ENCODE measurements at places on chromosomes 12 and 14.

DNA sequence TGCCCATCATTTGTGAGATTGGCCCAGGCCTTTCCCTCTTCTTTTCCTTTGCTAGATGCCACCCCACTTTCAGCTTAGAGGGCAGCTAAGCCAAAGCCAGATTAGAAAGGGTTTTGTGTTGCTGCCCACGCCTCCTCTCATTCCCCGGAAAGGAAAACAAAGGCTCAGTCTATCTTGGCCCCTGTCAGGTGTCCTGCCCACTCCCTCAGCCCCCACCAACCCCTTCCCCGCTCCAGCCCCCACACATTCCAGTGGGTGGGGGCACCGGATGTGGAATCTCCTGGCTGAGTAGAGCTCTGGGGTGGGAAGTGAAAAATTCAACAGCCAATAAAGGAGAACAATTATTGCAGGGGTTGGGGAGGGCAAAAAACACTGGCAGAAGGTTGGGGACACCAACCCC, 2.2 kb downstream of the BLOC1S1 start:
- no peak for DNase-seq

- no peak for DNase-seq
Observed at GRCh38 chr12:57185906-57186508, 30.6 kb upstream of the NXPH4 start.

DNA sequence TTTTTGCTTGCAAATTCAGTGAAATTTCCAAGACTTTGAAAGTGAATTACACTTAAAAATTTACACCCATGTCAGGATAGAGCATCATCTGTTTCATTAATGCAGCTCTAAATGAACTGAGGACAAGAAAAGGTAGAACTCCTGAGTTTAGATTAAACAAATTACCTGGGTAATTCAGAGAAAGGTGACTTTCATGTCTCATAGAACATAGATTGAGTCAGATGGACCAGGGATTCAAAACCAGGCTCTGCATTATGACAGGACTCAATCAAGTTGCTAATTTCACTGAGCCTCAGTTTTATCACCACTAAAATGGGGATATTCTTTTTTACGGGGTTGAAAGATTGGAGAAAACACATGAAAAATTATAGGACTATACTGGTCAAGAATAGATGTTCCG, 4.5 kb downstream of the ARHGDIB start:
- DNase-seq, result no peak

- no peak for DNase-seq
Observed at GRCh38 chr12:92096346-92097136, 49.1 kb downstream of the BTG1 start.

- DNase-seq, result no peak
Observed at GRCh38 chr14:38297681-38298080, 41.8 kb upstream of the CLEC14A start.

DNA sequence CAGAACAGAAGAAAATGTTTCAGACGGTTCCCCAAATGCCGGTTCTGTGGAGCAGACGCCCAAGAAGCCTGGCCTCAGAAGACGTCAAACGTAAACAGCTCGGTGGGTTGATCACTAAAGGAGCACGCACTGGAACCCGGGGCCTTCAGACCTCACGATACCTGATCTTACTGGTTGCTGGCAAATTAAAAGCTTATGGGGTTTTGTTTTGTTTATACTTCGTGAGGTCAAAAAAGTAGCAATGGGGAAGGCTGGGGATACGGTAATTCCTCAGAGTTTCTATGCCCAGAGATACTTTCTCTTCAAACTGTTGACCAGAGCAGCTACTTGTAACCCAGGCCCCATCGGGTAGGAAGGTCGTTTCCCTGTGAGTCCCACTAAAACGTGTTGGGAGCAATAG, 1.7 kb downstream of the CDKN1B start:
- no peak for DNase-seq

GRCh38 chr12:31736472-31736871, 7.7 kb upstream of the AMN1 start:
- peak; percentile 49 for DNase-seq

DNA sequence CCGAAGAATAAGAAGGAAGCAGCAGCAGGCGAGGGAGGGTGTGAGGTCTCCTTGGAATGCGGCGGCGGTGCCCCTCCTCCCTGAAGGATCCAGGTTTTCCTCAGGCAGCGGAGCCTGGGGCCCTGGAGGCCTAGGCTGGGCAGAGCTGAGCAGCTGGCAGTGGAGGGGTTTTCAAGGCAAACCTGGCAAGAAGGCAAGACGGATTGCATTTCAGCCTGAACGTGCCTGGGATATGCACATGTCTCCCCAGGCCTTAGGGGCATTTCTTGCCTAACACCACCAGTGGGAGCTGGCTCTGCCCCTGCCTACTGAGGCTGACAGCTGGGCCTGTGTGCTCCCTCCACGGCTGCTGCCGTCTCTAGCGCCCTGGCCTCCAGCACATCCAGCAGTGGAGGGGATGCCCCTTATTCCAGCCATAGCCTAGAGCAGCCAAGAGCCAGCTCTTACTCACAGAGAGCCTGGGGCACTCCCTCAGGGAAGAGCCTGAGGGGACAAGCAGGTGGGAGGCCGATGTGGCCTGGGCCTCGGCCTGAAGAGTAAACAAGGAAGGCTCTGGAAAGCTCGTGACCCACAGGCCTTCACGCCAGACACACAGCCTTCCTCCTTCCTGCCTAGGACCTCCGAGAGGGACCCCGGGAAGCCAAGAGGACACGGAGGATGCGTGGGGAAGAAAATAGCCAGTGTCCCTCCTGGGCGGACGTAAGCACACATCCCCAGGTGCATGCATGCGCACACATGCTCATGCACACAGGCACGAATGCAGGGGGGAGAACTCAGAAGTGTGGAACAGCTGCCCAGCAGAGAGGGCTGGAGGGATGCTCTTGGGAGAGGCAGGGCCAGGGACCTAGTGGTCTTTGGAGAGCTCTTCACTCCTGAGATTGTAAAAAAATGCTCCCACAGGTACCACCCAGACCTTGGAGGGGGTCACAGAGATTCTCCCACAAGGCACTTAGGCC, 23.0 kb upstream of the EIF2B2 start:
- no peak for DNase-seq

DNA sequence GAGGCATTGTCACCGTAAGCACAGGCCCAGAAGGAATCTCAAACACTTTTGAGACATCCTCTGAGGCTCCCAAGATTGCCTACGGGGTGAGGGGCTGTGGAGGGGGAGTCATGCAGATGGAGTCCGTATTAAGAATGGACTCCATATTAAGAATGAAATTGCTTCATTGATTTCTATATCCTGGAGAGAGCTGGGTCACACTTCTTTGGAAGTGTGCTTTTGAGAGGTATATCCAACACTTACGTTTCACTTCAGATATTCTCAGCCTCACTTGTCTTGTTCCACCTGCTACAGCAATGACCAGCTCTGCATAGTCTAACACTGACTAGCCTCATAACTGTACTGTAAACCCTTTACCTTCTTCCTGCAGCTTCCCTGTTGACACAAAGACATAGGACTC, 62.6 kb upstream of the ARHGAP5 start:
- DNase-seq, result no peak

GRCh38 chr14:30272848-30273832, 285.8 kb upstream of the G2E3 start:
- DNase-seq, result no peak

GRCh38 chr14:101814934-101815333, 53.4 kb downstream of the PPP2R5C start:
- DNase-seq, result no peak

- no peak for DNase-seq
Observed at GRCh38 chr12:76568130-76568529, 8.6 kb upstream of the OSBPL8 start.

Data from stimulated activated CD8-positive, alpha-beta memory T cell treated with anti-CD3 and anti-CD28 coated beads, Interleukin-4, amount 100 ng/mL, for 4 hours (primary cell).